Hair follicular keratinocyte (primary cell): ENCODE measurements at places on chromosomes 2 and 18. TPM values are rescaled to one million over a fixed set of nuclear protein-coding genes. Genes with fewer than 3 reads are reported as not detected.

The SPEG gene
- total RNA-seq = 13.8 and 30.5 TPM in 2 replicates

The CMPK2 gene
- 0.19 and 0.39 TPM in 2 replicates for total RNA-seq

The VPS4B gene
- 40.1 and 45.8 TPM in 2 replicates for total RNA-seq

The TMEM178A gene
- 0.31 and 0.80 TPM in 2 replicates for total RNA-seq

The STARD7 gene
- 75.4 and 120 TPM in 2 replicates for total RNA-seq

The AUP1 gene
- 107 and 116 TPM in 2 replicates for total RNA-seq

The DPP4 gene
- 0.27 and 1.8 TPM in 2 replicates for total RNA-seq

The LHCGR gene
- not detected in 2 replicates for total RNA-seq
